ENCODE measurements at places on chromosomes 12 and 14.

GRCh38 chr14:53772936-53773335 lies 183.7 kb downstream of the BMP4 start:
- no peak for DNase-seq

GRCh38 chr12:56243731-56244181 lies 13.9 kb downstream of the SLC39A5 start:
- peak; percentile 30 for DNase-seq

- peak; percentile 85 for DNase-seq
These were observed 1.0 kb upstream of the DUSP6 start for GRCh38 chr12:89353188-89353822.

DNA sequence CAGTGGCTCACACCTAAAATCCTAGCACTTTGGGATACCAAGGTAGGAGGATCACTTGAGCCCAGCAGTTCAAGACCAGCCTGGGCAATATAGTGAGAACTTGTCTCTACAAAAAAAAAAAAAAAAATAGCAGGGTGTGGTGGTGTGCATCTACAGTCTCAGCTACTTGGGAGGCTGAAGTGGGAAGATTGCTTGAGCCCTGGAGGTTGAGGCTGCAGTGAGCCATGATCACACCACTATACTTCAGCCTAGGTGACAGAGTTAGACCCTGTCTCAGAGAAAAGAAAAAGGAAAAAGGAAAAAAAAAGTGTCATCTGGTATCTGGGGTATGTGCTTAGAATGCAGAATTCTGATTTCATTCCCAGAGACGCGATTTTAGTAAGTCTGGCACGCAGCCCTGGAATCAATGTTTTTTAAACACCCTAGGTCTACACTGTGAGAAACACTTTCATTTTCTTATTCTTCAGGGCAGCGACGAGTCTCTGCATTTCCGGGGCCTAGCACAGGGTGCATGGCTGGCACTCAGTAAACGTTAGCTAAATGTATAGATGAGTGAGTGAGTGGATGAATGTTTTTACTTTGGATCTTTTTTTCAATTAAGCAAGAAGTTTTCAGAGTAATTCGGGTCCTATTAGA lies 243.8 kb upstream of the PWP1 start:
- DNase-seq = peak; percentile 42

GRCh38 chr12:113370923-113371682 lies 12.7 kb downstream of the PLBD2 start:
- no peak for DNase-seq

DNA sequence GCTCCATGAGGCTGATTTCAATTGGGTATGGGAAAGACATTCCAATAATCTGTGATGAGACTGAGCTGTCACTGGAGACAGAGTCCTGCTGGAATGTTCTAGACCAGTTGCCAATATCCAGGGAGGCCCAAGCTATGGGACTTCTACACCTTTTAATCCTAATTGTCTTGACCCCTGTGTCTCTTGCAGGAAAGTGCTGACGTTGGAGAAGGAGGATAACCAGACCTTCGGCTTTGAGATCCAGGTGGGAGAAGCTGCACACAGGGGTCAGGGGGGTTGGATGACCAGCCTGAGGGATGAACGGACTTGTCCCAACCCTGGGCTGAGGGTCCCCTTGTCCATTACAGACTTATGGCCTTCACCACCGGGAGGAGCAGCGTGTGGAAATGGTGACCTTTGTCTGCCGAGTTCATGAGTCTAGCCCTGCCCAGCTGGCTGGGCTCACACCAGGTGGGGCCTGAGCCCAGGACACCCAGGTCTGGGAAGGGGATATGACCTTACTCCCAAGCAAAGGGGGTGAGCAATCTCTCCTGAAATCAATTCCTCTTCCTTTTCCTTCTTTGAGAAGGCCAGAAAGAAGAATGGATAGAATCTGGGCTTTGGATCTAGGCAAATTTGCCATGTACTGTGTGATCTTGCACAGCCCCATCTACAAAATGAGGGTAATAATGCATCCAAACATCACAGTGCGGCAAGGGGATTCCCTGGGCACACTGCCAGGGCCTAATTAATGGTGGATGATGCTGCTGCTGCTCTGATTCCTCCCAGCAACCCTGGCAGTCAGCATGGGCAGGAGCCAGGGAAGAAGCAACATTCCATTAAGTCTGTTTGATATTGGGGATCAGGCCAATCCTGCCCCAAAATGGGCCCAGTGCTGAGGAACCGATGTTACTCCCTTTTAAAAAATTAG lies 4.2 kb downstream of the TAMALIN start:
- DNase-seq = no peak

DNA sequence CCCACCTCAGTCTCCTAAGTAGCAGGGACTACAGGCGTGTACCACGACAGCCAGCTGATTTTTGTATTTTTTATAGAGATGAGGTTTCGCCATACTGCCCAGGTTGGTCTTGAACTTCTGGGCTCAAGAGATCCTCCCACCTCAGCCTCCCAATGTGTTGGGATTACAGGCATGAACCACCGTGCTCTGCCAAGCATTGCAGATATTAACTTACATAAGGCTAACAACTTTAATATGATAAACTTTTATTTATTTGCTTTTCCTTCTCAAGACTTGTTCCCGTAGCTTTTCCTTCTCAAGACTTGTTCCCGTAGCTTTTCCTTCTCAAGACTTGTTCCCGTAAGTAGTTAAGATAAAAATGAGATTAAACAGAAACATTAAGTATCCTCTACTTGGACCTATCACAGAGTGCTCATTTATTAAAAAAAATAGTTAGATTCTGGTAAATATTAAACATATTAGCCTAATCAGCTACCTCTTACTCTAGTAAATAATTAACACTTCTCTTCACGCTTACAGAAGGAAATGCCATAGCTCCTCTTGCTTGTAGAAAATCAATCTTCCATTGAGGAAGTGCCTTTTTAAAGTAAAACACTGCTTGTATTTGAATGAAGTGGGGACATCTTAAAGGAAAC lies 157.7 kb upstream of the KITLG start:
- no peak for DNase-seq

DNA sequence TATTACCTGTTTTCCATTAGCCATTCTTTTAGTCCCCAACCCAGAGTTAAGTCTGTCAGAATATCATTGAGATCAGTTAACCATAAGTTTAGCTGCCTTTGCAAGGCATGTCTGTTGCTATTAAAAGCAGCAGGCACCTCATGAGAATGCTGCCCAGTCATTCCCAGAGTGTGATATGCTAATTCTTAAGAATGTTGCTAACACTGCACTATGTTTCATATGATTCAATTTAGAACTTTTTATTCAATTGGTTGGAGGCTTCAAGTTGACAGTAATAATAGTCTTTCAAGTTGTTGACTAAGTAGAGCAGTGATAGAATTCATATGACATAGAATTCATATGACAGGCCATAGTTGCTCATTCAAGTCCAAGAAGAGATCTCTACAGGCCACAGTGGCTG lies 292.3 kb downstream of the FUT8 start:
- peak; percentile 6 for DNase-seq

DNA sequence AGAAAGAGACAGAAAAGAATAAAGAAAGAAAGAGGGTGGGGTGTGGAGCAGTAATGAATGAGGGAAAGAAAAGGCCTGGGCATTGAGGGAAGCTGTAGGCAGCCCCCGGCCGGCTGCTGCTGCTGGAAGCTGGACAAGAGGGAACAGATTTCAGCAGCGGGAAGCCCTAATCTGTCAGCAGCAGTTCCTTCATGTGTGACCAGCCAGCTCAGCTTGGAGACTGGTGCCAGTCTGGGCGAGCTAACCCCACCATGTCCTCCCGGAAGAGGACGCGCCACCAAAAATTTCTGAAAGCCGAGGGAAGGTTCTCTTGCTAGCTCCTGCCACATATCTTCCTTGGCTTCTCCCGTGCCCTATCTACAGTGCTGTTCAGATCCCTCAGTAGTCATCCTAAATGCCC lies 236.8 kb downstream of the GRIN2B start:
- no peak for DNase-seq

GRCh38 chr14:101498526-101498860 lies 62.8 kb upstream of the DIO3 start:
- DNase-seq = no peak

GRCh38 chr12:70824511-70824910 lies 96.0 kb downstream of the PTPRR start:
- no peak for DNase-seq

- no peak for DNase-seq
These were observed 28.3 kb downstream of the DYNC1H1 start for GRCh38 chr14:101992708-101993107.

- DNase-seq = no peak
These were observed 82.2 kb downstream of the ATXN7L3B start for GRCh38 chr12:74619884-74620283.

GRCh38 chr12:4281173-4281654 lies 7.7 kb downstream of the CCND2 start:
- no peak for DNase-seq

- DNase-seq = no peak
These were observed 151.2 kb downstream of the C12orf75 start for GRCh38 chr12:105481392-105482300.

- no peak for DNase-seq
These were observed 644 bp upstream of the PPP4R4 start for GRCh38 chr14:94173471-94173884.

GRCh38 chr12:131773582-131774221 lies 54.5 kb upstream of the MMP17 start:
- DNase-seq = no peak

DNA sequence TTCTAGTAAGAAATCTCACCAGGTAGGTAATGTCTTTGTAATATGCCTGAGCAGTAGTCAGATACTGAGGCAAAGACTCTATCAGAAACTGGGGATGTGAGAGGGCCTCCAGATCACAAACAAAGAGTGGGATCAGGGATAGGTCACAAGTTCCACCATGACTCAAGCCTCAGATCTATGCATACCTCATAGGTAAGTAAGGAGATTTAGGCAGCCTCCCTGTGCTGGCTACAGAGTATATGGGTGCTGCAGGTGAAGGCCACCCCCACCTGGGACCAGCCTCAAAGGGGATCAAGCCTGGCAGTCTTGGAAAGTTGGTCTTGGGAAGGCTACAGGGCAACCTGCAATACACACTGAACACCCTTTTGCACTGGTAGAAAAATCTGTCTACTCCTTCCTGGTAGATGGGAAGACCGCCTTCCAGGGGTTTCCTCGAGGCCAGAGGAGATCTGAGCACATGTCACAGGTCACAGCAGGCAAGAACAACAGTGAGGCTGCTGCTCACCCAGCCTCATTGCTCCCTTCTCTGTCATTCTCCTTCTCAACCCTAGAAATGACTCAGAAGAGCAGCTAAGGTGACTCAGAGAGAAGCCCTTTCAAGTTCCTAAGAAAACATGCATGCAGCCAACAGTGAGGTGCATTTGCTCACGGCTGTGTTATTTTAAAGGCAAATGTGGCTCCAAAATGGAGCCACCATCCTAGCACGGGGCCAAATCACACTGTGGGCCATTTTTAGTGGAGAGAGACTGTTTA lies 143.4 kb upstream of the CDKN3 start:
- no peak for DNase-seq

- no peak for DNase-seq
These were observed 22.1 kb downstream of the DACT1 start for GRCh38 chr14:58659846-58660245.

DNA sequence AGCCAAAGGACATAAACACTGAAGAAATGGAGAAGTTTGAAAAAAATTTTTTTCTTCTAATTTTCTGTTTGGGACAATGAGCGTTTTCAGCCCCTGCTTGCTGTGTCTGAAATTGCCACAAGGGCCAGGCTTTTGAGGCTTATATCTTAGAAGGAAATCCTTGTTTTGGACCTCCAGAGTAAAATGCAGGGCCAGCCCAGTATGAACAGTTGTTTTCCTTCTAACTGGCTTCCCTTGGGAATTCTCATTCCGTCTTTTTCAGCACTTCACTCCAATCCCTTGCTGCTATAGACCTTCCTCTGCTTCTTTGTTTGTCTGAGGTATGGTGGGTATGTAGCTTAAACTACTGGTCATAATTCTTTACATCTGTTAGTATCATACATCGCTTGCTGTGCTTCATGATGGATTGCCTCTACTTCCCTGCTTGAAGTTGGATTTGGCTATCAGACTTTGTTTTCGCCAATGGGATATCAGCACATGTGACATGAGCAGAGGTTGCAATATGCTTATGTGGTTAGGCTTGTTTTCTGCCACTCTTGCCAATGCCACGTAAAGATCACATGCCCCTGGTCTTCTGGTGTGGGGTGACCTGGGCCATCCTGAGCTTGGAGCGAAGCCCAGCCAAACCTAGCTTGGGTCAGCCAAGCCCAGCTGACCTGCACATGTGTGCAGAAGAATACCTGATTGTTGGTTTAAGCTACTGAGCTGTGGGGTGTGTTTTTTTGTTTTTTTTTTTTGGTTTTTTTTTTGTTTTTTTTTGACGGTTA lies 64.7 kb downstream of the AVPR1A start:
- DNase-seq = no peak

GRCh38 chr12:117854339-117855012 lies 114.3 kb downstream of the KSR2 start:
- no peak for DNase-seq

DNA sequence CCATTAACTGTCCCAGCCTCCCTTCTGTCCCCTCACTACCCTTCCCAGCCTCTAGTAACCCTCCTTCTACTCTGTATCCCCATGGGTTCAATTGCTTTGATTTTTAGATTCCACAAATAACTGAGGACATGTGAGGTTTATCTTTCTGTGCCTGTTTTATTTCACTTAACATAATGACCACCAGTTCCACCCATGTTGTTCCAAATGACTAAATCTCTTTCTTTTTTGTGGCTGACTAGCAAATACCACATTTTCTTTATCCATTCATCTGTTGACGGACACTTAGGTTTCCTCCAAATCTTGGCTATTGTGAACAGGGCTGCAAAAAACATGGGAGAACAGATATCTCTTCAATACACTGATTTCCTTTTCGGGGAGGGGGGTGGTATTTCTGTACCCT lies 65.7 kb downstream of the PRKD1 start:
- DNase-seq = no peak

DNA sequence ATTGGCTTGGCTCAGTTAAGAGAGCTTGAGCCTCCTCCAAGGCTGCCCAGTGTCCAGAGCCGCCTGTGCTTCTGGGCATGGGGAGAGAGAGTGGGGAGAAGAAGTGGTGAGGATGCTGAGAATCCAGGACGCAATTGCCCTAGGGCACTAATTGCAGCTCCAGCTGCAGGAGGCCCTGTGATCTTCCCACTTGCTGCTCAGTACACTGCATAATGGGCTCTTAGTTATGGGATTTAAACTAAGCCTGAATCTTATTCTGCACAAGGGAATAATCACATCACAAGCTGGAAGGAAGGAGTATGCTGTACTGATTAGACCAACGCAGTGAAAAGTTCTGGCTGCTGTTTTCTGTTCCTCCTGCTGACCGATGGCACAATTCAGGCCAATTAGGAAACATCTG lies 101.0 kb upstream of the PRMT8 start:
- DNase-seq = no peak

- no peak for DNase-seq
These were observed 380.5 kb upstream of the FBXO33 start for GRCh38 chr14:39812532-39813320.

DNA sequence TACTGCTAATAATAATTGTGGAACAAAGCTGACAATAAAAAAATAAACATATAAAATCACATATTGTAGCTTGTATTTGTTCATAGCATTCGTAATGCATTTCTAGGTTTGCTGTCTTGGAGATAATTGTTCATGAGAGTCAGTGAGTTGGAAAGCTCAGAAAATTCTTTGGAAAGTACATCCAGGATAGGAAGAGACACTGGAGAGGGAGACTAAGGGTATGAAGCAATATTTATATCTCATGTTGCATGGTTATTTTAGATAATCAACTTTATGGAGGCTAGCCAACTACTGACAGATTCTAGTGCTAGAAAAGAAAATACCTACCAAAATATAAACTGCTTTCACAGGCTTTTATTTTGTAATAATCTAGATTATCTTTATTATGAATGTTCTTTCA lies 1095.2 kb downstream of the FSCB start:
- peak; percentile 52 for DNase-seq

GRCh38 chr12:505221-505620 lies 45.5 kb downstream of the B4GALNT3 start:
- DNase-seq = no peak
